Femur (tissue), 1 donor: ENCODE measurements at places on chromosomes 1 and 21.

DNA sequence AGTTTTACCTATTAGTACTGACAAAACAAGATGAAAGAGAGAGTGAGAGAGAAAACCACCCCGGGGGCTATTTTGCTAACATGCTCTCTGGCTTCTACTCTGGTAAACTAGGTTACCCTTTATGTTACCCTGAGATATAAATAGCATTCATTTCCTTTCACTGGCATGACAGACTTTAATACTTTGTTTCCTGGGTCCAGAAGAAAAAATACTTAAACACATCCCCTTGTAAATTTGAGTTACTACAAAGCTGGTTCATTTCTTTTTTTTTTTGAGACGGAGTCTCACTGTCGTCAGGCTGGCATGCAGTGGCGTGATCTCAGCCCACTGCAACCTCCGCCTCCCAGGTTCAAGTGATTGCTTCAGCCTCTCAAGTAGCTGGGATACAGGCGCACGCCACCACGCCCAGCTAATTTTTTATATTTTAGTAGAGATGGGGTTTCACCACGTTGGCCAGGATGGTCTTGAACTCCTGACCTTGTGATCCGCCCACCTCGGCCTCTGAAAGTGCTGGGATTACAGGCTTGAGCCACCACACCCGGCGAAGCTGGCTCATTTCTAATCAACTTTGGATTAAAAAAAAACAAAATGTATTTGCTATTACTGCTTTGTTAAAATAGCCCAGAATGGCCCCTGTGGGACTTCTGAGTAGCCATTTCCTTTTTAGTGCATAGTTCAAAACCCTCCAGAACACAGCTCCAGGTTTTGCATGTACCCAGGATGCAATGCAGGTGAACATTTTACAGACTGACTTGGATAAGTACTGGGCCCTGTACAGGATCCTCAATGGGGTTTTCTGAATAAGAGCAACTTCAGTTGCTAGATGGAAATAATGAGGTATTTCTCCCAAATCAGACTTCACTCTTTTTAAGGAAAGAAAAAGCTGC lies 20.6 kb downstream of the INPP5B start:
- no peak for DNase-seq

DNA sequence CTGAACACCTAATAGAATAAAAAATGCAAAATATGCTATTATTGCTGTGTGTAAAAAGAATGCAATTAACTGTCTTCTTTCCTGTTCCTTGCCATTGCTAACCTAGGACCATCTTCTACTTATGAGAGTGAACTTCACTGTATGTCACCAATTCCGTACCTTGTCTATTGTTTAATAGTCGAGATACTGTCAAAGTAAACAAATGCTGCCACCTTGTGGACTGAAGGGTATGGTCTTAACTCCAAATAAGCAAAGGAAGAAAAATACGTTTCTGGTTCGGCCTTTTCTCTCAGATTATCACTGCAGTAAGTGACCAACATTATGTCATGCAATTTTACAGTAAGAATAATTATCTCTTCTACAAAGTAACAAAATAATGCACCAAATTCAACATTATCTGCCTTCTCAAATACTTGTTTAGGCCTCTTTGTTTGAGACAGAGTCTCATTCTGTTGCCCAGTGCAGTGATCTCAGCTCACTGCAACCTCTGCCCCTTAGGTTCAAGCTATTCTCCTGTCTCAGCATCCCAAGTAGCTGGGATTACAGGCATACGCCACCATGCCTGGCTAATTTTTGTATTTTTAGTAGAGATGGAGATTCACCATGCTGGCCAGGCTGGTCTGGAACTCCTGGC lies 133.4 kb downstream of the COP1 start:
- DNase-seq = peak; percentile 34

DNA sequence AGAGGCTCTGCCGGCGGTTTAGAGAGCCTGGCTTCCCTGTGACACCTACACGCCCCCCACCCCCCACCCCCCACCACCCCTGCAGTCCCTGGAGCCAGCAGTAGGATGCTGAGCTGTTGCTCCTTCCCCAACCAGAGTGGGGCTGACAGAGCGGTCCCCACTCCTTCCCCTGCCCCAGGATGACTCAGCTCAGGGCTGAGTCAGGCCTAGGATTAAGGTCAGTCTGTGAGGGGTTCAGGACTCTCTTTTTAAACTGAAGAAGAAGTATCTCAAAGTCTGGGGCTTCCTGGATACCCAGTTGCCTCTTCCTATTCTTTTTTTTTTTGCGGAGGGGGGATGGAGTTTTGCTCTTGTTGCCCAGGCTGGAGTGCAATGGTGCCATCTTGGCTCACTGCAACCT lies 19.1 kb downstream of the DMBX1 start:
- DNase-seq = no peak

DNA sequence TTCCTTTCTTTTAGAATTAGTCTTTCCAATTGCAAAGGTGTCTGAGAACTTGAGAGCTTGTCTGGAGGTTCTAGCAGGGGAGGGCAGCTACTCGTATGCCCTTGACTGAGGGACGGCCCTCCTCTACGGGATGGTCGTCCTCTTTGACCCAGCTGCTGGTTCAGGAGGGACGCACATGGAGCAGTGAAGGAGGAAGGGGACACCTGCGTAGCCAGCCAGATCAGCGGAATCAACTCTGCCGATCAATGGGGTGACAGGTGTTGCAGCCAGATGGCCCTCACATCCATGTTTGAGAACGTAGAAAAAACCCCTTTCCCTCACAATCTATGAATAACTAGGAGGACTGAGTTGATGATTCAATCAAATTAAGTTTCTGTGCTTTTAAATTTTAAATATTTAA lies 15.7 kb upstream of the A3GALT2 start:
- no peak for DNase-seq

DNA sequence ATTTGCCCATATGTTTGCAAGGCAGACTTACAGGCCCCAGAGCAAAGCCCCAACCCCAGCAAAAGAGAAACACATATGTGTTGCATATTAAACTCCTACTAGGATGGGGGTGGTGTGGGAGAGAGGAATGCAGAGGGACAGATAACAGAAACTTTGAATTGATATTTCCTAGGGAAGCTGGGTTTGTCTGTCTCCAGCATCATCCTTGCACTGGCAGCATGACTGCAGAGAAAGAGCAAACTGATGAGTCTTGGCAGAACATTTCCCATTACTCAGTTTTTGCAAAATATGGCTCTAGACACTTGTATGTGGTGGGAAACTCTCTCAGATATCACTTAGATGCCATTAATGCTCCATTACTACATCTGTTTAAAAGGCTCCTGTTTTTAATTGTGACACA lies 43.8 kb upstream of the MARK1 start:
- DNase-seq = no peak

DNA sequence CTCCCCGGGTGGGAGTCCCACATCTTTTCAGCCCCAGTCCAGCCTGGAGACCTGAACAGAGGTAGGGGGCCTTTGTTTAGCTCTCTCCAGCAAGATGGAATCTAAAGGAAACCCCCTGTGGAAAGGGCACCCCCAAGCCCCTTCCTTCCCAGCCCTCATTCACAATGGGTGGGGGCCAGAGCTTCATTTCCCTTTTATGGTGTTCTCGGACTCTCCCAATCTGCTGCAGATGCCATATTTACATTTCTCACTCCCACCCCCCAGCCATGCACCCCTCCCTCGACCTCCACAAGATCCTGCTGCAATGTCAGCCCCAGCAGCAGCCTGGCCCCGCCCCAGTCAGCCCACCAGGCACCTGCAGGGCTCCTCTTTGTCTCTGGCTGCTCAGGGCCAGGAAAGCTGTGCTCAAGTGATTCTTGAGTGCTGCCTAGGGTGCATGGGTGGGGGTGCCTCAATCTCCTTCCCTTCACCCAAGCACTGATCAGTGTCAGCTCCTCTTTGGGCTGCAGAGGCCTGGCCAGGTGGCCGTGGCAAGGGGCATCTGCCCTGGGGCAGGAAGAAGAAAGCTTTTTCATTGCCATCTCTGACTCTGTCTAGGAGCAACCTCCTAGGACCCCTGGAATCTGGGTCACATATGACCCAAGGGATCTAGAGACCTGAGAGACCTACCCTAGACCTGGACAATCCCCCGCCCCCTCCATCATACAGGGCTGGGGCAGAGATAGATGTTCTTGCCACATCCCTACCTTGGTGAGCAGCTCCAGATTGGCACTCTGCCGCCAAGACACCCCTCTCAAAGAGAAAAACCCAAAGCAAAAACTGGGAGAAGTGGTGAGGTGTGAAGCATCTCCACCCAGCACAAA lies 1.7 kb downstream of the KIF21B start:
- DNase-seq = no peak
